ENCODE measurements at places on chromosomes 16 and 17. TPM values are rescaled to one million over a fixed set of nuclear protein-coding genes. Genes with fewer than 3 reads are reported as not detected.

WNT9B gene
- not detected for total RNA-seq

TEKT5 gene
- not detected for total RNA-seq

SYT17 gene
- total RNA-seq = under 0.01 TPM

CD7 gene
- not detected for total RNA-seq

TADA2A gene
- 16.3 TPM for total RNA-seq

STH gene
- total RNA-seq = not detected

DNA sequence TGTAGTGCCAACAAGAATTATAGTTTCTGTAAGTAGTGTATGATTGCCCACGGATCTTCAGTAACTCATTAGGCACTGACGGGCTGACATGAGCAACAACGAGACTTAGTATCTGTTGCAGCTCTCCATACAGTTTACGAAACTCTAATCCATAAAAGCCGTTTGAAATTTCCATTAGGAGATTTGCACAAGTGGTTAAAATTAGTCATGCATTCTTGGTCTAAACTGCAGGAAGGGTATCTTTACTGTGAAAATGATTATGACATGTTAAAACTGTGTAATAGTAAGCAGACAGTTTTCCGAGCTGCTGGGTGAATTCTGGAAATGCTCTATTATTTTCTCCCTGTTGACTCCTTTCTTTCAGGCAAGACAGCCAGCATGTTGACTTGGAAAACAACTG, 605.0 kb downstream of the WWOX start:
- no peak for DNase-seq

GRCh38 chr17:73071066-73071999, 21.2 kb downstream of the SLC39A11 start:
- peak; percentile 46 for DNase-seq

- no peak for DNase-seq
Measured at GRCh38 chr16:70375636-70376611, 29.2 kb downstream of the DDX19A start.

GRCh38 chr17:54899201-54899600, 1.5 kb upstream of the TOM1L1 start:
- DNase-seq = no peak

GRCh38 chr16:14489460-14489859, 140.6 kb downstream of the PARN start:
- peak; percentile 21 for DNase-seq

All from fibroblast of the aortic adventitia (primary cell).